Aorta (tissue), 5 donors: ENCODE measurements at places on chromosomes 7 and 10. TPM values are rescaled to one million over a fixed set of nuclear protein-coding genes. Genes with fewer than 3 reads are reported as not detected.

GRCh38 chr7:151727579-151728285 is 149.2 kb downstream of the PRKAG2 start:
- no peaks in the 10 kb centered on the region for H3K36me3 ChIP-seq
- peaks cover 4% of the 10 kb centered on the region for H3K4me1 ChIP-seq
- no peak overlapping the region for H3K4me3 ChIP-seq
- no peaks in the 10 kb centered on the region for H3K27me3 ChIP-seq
- no peak overlapping the region for H3K27ac ChIP-seq
- DNase-seq: peak; percentile 94

DNA sequence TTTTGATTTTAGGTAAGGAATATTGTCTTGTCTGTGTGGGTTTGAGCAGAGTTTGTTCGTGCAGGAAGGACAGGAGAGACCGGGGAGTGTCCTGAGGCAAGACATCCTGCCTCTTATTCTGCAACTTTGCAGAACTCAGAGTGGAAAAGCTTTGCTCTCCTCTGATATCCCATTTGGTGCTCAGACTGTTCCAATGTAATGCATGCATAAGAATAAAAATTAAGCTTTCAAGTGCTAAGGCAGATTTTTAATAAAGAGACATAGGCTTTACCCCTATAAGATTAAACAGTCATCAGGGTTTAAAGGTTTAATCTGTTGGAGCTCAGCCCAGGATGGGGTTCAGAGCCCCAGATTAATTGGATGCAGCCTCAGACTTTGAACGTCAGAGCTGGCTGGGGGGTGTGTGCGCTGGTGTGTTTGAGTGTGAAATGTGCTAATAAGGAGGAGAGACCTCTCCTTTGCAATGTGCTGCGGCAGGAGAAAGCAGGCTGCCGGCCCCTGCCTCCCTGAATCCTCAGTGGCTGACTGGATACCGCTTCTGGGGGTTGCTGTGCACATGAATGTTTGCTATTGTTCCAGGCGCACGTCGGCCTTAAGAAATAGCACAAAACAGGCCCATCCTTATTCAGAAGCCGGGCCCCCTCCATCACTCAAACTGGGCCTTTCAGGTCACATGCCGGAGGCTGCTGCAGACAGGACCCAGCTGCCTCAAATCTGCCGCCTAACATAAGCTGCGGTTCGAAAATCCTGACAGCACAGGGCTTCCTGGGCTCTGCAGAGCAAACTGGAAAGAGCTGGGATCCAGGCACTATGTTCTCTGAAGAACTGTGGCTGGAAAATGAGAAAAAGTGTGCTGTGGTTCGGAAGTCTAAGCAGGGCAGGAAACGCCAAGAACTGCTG is 84.1 kb upstream of the PRR15 start:
- DNase-seq: no peak
- no peak overlapping the region for H3K4me3 ChIP-seq
- H3K27ac ChIP-seq: peak overlapping the region; percentile 82
- H3K4me1 ChIP-seq: no peaks in the 10 kb centered on the region
- H3K36me3 ChIP-seq: no peaks in the 10 kb centered on the region

- no peaks in the 10 kb centered on the region for H3K36me3 ChIP-seq
- H3K27me3 ChIP-seq: no peaks in the 10 kb centered on the region
- no peak overlapping the region for H3K4me3 ChIP-seq
Measured at GRCh38 chr10:109275960-109276359, 647.4 kb downstream of the XPNPEP1 start.

UBE2D4 gene
- 21.6 TPM for total RNA-seq

GRCh38 chr7:92831716-92832533 is 4.4 kb downstream of the CDK6 start:
- H3K4me3 ChIP-seq: peak overlapping the region; percentile 97
- H3K36me3 ChIP-seq: no peaks in the 10 kb centered on the region

GRCh38 chr10:127132451-127132850 is 63.9 kb downstream of the INSYN2A start:
- no peak overlapping the region for H3K27ac ChIP-seq
- no peaks in the 10 kb centered on the region for H3K4me1 ChIP-seq
- no peak for DNase-seq
- H3K4me3 ChIP-seq: no peak overlapping the region

- H3K27me3 ChIP-seq: no peaks in the 10 kb centered on the region
- no peak for DNase-seq
Measured at GRCh38 chr10:20173046-20173445, 356.8 kb downstream of the PLXDC2 start.

DNA sequence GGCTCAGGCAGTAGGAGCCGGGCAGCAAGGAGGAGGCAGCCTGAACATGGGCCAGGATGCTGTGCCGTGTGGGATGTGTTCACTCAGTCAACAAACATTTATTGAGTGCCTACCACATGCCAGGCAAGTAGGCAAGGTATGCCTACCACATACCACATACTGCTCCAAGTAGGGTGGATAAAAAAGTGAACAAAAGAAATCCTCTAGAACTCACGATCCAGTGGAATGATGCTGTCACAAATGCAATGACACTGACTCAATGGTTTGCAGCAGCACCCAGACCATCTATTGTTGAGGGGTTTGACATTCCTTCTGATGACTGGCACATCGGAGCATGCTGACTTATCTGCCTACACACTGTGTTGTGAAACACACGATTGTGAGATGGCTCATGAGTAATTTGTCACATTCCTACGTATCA is 413.5 kb downstream of the NRG3 start:
- no peak overlapping the region for H3K27ac ChIP-seq
- no peak overlapping the region for H3K4me3 ChIP-seq
- H3K4me1 ChIP-seq: no peaks in the 10 kb centered on the region
- no peaks in the 10 kb centered on the region for H3K36me3 ChIP-seq

- no peak for DNase-seq
- no peaks in the 10 kb centered on the region for H3K27me3 ChIP-seq
- no peaks in the 10 kb centered on the region for H3K4me1 ChIP-seq
Measured at GRCh38 chr10:73432646-73433537, 469 bp downstream of the MSS51 start.

DNA sequence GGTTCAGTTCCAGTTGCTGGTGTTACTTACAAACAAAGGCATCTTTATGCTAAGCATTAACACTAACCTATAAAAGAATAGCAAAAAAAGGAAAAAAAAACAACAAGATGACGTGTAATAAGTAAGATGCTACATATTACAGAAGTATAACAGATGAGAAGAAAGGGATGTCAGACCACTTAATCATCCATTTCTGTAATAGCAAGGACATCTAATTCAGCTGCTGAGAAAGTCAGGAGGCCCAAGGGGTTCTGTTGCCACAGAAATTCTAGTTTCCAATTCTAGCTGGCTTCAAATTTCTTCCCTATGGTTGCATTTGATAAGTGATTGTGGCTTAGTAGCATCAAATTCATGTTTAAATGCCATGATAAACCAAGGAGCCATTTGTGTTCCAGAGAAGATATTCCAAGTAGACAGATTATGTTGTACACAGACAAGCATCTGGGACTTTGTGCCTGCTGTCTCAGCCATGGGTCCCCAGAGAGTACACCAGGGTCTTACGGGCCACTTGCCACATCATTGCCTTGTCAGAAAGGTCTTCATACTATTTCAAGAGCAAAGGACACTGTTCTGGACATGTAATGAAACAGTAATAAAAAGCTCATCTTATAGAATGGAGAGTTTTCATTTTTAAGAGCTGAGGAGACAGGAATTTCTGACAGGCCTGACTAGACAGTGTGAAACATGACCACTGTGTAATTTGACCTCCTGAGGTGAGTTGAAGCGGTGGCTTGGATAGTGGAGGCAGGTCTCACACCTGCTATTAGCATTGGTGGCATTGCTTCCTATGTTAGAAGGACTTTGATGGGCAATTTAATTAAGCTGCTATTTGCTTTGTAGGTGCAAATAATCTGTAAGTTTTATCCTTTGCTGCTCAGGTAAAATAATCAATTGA is 4.2 kb upstream of the ASB4 start:
- no peak overlapping the region for H3K27ac ChIP-seq
- no peak overlapping the region for H3K4me3 ChIP-seq
- no peaks in the 10 kb centered on the region for H3K36me3 ChIP-seq

AKR1C3 gene
- 98.8 TPM for total RNA-seq

DNA sequence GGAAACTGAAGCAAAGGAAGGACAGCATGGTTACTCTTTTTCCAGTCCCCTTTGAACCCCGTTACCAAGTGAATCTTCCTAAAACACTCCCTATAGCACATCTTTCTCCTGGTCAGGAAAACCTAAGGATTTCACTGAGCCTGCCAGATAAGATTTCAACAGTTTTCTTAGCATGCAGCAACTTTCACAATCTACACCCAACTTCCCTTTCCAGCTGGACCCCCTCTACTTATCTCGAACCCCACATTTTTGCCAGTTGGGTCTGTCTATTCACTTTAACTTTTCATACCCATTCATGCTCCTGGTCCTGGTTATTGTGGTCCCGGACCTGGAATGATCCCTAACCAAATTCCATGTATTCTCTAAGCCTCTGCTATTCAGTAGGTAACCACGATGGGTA is 14.9 kb upstream of the CPVL start:
- DNase-seq: no peak
- no peaks in the 10 kb centered on the region for H3K27me3 ChIP-seq
- no peaks in the 10 kb centered on the region for H3K4me1 ChIP-seq
- H3K27ac ChIP-seq: no peak overlapping the region
- no peak overlapping the region for H3K4me3 ChIP-seq

SPDYE16 gene
- 0.16 TPM for total RNA-seq

- no peak overlapping the region for H3K27ac ChIP-seq
- no peaks in the 10 kb centered on the region for H3K27me3 ChIP-seq
- H3K4me3 ChIP-seq: no peak overlapping the region
- no peak for DNase-seq
- no peaks in the 10 kb centered on the region for H3K36me3 ChIP-seq
Measured at GRCh38 chr10:58555170-58555929, 42.7 kb downstream of the BICC1 start.

CALD1 gene
- total RNA-seq: 1,700 TPM

DNA sequence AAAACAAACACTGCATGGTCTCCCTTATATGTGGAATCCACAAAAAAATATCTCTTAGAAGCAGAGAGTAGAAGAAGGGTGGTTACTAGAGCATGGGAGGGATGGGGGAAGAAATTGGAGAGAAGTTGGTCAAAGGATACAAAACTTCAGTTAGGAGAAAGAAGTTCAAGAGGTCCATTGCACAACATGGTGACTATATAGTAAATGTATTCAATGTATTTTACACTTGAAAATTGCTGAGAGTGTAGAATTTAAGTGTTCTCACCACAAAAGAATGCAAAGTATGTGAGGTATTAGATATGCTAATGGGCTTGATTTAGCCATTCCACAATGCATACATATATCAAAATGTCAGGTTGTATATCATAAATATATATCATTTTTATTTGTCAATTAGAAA is 232.0 kb upstream of the CELF2 start:
- H3K4me1 ChIP-seq: no peaks in the 10 kb centered on the region
- H3K27ac ChIP-seq: no peak overlapping the region
- H3K27me3 ChIP-seq: no peaks in the 10 kb centered on the region

GRCh38 chr7:93861325-93861949 is 29.1 kb downstream of the TFPI2 start:
- H3K27me3 ChIP-seq: no peaks in the 10 kb centered on the region
- H3K27ac ChIP-seq: no peak overlapping the region
- no peaks in the 10 kb centered on the region for H3K36me3 ChIP-seq
- no peaks in the 10 kb centered on the region for H3K4me1 ChIP-seq

FAM24B gene
- 1.2 TPM for total RNA-seq

FFAR4 gene
- total RNA-seq: 0.12 TPM

GRCh38 chr7:50615519-50616080 is 50.4 kb upstream of the DDC start:
- H3K27ac ChIP-seq: no peak overlapping the region
- no peak for DNase-seq
- H3K36me3 ChIP-seq: peaks cover 13% of the 10 kb centered on the region
- H3K4me1 ChIP-seq: peaks cover 2% of the 10 kb centered on the region

DNA sequence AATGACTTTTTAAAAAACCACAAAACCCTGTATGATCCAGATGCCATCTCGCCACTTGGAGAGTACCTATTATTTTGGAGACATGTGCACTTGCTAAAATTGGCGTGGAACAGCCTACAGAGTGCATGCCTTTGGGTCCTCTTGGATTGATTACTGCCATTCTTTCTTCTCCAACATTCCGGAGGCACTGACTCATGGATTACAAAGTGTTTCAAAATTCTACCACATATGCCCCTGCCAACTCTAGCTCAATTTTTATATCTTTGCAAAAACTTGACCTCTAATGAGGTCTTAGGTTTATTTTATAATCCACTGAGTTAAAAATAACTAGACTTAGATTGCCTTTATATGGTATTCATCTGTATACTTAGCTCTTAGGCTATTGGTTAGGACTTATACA is 55.8 kb upstream of the KIF5B start:
- no peak overlapping the region for H3K27ac ChIP-seq
- no peak for DNase-seq
- peaks cover 8% of the 10 kb centered on the region for H3K4me1 ChIP-seq
- no peaks in the 10 kb centered on the region for H3K27me3 ChIP-seq

NUTM2D gene
- total RNA-seq: 4.1 TPM

ERVW-1 gene
- not detected for total RNA-seq

GRCh38 chr10:21511946-21512572 is 13.4 kb downstream of the SKIDA1 start:
- H3K36me3 ChIP-seq: no peaks in the 10 kb centered on the region
- peaks cover 4% of the 10 kb centered on the region for H3K4me1 ChIP-seq
- no peak overlapping the region for H3K4me3 ChIP-seq
- H3K27me3 ChIP-seq: no peaks in the 10 kb centered on the region
- H3K27ac ChIP-seq: no peak overlapping the region

GRCh38 chr7:99380032-99380822 is 5.7 kb downstream of the ARPC1B start:
- no peaks in the 10 kb centered on the region for H3K36me3 ChIP-seq
- H3K4me3 ChIP-seq: no peak overlapping the region
- H3K27ac ChIP-seq: peak overlapping the region; percentile 28
- DNase-seq: no peak
- H3K4me1 ChIP-seq: no peaks in the 10 kb centered on the region
- H3K27me3 ChIP-seq: no peaks in the 10 kb centered on the region

SYT15B gene
- 15.9 TPM for total RNA-seq

- H3K27ac ChIP-seq: no peak overlapping the region
- H3K27me3 ChIP-seq: no peaks in the 10 kb centered on the region
- H3K4me1 ChIP-seq: no peaks in the 10 kb centered on the region
- H3K4me3 ChIP-seq: no peak overlapping the region
- H3K36me3 ChIP-seq: no peaks in the 10 kb centered on the region
Measured at GRCh38 chr10:131797626-131798025, 103.2 kb upstream of the PPP2R2D start.
